ENCODE measurements at places on chromosomes 2 and 18. TPM values are rescaled to one million over a fixed set of nuclear protein-coding genes. Genes with fewer than 3 reads are reported as not detected.

ARL4C gene
- total RNA-seq, result 4.5 TPM

LCT gene
- not detected for total RNA-seq

CTAGE1 gene
- not detected for total RNA-seq

LOXHD1 gene
- 0.16 TPM for total RNA-seq

FKBP1B gene
- 9.3 TPM for total RNA-seq

CYTIP gene
- total RNA-seq, result not detected

NYAP2 gene
- not detected for total RNA-seq

SLC5A6 gene
- total RNA-seq, result 10.7 TPM

GKN1 gene
- total RNA-seq, result not detected

IL1RL1 gene
- 3.3 TPM for total RNA-seq

OSGEPL1 gene
- total RNA-seq, result 4.2 TPM

MDH1B gene
- total RNA-seq, result 0.19 TPM

FASTKD2 gene
- total RNA-seq, result 21.0 TPM

CRYGC gene
- not detected for total RNA-seq

COL5A2 gene
- total RNA-seq, result 28.2 TPM

ABCB11 gene
- under 0.01 TPM for total RNA-seq

CDH7 gene
- under 0.01 TPM for total RNA-seq

DLX1 gene
- total RNA-seq, result not detected

CPS1 gene
- 0.88 TPM for total RNA-seq

TMEFF2 gene
- total RNA-seq, result under 0.01 TPM

DTNA gene
- total RNA-seq, result 0.81 TPM

SERPINB10 gene
- total RNA-seq, result not detected

XIRP2 gene
- 0.16 TPM for total RNA-seq

KCNF1 gene
- 3.1 TPM for total RNA-seq

MXD1 gene
- total RNA-seq, result 2.3 TPM

AQP12A gene
- total RNA-seq, result not detected

CLEC4F gene
- total RNA-seq, result 0.13 TPM

LRRC30 gene
- not detected for total RNA-seq

C2orf80 gene
- total RNA-seq, result not detected

CROCC2 gene
- total RNA-seq, result not detected

CD8B gene
- not detected for total RNA-seq

CNGA3 gene
- total RNA-seq, result not detected

LIPT1 gene
- 5.8 TPM for total RNA-seq

TDRD15 gene
- total RNA-seq, result not detected

ALKAL2 gene
- not detected for total RNA-seq

ERFE gene
- 0.65 TPM for total RNA-seq

RUFY4 gene
- not detected for total RNA-seq

FAM124B gene
- total RNA-seq, result 64.1 TPM

CAPN10 gene
- total RNA-seq, result 31.5 TPM

KCNE4 gene
- total RNA-seq, result 0.65 TPM

CHAC2 gene
- 3.9 TPM for total RNA-seq

GULP1 gene
- 7.1 TPM for total RNA-seq

GALR1 gene
- not detected for total RNA-seq

IL37 gene
- total RNA-seq, result not detected

G6PC2 gene
- total RNA-seq, result not detected
